Upper lobe of left lung (tissue), 6 donors: ENCODE measurements at places on chromosomes 12 and 14. TPM values are rescaled to one million over a fixed set of nuclear protein-coding genes. Genes with fewer than 3 reads are reported as not detected.

Gene TTC5
- total RNA-seq = 28.4 TPM

DNA sequence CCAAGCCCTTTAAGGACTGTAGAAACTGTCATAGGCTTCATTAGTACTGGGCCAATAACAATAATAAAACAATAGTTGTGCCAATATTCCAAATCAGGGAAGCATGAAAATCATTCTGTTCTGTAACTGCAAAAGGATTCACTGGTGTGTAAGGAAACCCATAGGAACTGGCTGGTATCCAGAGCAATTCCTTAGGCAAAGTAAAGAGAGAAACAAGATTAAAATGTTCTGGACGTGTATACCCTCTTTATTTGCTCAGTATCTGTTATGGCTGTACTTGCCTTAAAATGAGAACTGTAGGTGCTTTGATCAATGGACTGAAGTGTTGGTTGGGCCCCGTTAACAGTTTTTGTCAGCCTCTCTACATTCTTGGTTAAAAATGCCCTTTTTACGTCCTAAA, 72.4 kb upstream of the STAC3 start:
- no peak for DNase-seq

GRCh38 chr14:96104469-96105057, 65.4 kb downstream of the C14orf132 start:
- DNase-seq = peak; percentile 84

Gene SPX
- not detected for total RNA-seq

- DNase-seq = no peak
Measured at GRCh38 chr14:54771411-54772027, 131.1 kb downstream of the GCH1 start.

- no peak for DNase-seq
Measured at GRCh38 chr14:104803912-104804410, 3.1 kb downstream of the ZBTB42 start.

GRCh38 chr14:89179891-89180404, 237.1 kb downstream of the FOXN3 start:
- DNase-seq = no peak

GRCh38 chr12:25025951-25026490, 77.1 kb upstream of the BCAT1 start:
- DNase-seq = no peak

GRCh38 chr14:31230573-31230958, 23.0 kb upstream of the HECTD1 start:
- DNase-seq = no peak

GRCh38 chr12:99810718-99811593, 163.4 kb downstream of the GARIN6 start:
- DNase-seq = no peak

DNA sequence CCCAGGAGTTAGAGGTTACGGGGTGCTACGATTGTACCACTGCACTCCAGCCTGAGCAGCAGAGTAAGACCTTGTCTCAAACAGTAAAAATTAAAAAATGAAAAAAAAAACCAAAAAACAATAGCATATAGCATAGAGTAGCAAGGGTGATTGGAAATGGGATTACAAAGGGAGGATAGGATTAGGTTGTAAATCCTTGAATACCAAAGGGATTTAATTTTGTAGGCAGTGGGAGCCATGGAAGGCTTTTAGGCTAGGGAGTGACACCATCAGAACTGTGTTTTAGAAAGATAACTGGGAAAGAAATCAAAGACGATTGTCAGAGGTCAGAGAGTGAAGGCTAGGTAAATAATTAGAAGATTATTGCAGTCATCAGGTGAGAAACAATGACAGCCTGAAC, 2.8 kb upstream of the SGPP1 start:
- DNase-seq = no peak

- no peak for DNase-seq
Measured at GRCh38 chr14:20712904-20713303, 24.3 kb downstream of the ANG start.

DNA sequence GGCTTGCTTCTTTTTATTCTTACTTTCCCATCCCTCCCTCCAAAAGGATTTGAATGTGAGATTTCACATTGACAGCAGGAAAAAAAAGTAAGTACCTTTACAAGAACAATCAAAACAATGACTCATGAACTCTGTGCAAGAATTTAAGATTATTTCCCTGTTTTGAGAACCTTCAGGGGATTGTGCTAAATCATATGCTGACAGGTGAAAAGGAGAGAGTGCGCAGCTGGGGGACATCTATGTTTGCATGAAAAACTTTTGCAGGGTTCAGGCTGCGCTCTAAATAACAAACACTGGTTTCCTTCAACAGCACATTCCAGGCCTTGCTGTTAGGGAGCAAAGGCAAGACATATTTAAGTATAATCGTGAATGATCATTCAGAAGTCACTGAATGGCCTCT, 27.3 kb downstream of the RERG start:
- DNase-seq = no peak

Gene MUCL1
- not detected for total RNA-seq

- no peak for DNase-seq
Measured at GRCh38 chr12:91892081-91892855, 253.4 kb downstream of the BTG1 start.

- peak; percentile 76 for DNase-seq
Measured at GRCh38 chr12:57190037-57190436, 26.6 kb upstream of the NXPH4 start.

Gene CCDC175
- 0.14 TPM for total RNA-seq

DNA sequence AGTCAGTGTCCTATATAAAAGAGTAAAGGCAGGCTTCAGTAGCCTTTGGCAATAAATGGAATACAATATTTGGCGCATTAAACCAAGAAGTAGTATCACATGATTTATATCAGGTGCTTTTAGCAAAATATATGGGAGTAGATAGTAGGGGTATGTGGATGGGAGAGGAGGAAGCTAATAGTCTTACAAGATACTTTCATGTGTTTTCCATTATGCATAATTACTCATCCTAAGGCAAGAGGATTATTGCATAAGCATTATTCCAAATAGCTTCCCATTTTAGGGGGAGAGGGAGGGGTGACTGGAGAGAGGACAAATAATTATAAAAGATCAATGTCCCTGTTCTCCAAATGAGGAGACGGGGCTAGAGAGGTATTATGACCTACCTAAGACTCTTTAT, 104.3 kb downstream of the DUSP6 start:
- no peak for DNase-seq

Gene TAS2R43
- total RNA-seq = 2.1 TPM

Gene GALNT6
- 56.6 TPM for total RNA-seq

DNA sequence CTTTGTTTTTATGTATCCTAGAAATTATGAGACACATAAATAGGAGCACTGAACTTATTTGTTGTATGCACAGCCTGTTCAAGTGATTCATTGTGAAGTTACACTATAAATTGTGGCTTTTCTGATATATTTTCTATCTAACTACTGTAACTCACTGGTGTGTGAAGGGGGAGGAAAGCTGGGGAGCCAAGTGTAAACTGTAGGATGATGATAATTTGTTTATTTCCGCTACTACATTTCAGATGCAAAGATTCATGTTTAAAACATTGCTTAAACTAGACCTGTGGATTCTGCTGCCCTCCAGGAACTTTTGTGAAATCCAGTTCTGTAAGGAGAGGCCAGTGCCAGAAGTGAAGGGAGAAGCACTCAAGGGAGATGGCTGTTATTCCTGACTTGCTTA, 3.3 kb downstream of the TMTC2 start:
- no peak for DNase-seq

DNA sequence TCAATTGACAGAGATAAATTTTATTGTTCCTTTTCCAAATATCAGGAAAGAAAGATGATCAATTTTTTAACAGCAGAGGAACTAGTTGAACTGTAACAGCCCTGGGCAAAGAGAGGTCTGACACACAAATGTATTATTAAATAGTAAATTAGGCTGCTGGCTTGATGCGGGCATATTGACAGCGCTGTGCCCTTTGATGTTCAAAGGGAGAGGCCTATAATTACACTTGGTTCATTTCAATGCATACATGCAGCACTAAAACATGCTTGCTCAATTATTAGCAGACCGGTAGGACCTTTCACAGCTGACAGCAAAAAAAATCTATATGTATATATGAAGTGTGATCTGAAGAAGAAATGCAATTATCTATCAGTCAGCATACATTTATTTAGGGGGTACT, 219.8 kb downstream of the SLC2A13 start:
- no peak for DNase-seq

DNA sequence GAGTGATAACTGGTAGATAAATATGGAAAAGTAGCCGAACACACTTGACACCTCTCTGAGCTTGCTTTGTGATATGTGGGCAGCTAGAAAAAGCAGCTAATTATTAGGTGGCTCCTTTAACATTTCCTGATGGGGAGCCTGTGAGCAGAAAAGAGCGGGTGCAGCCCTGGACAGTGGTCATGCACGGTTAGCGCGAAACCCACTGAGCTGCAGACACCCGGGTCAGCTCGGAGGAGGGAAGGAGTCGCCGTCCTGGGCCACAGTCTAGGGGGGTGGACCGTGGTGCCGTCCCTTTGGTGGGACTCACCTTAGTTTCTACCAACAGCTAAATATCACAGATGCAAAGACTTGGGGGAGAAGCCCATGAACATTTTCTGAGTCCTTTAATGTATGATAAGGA, 6.6 kb downstream of the COA8 start:
- no peak for DNase-seq

DNA sequence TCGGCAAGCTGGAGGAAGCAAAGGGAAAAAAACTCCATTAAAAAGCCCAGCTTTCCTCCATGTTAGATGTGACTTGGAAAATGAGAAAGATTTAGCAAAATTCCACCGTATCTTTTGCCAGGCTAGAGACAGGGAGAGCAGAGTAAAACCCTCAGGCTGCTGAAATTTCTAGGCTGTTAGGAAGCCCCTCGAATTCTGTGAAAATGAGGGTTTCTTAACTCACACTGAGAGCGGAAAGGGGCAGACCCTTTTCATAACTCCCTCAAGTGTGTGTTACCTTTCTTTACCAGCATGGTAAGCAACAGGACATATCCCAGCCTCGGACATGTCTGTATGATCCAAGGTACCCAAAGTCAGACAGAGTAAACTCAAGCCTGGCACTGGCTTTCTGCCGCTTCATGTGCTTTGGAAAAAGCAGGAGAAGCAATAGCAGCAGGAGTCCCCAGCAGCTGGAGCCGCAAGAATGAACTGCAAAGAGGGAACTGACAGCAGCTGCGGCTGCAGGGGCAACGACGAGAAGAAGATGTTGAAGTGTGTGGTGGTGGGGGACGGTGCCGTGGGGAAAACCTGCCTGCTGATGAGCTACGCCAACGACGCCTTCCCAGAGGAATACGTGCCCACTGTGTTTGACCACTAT, at the start of gene RHOJ:
TSS of gene RHOJ (plus strand) at position 37 of the 637 bp plus-strand sequence. CDS start at position 464, 427 bp downstream.
- DNase-seq = no peak

Gene KRT82
- total RNA-seq = not detected

DNA sequence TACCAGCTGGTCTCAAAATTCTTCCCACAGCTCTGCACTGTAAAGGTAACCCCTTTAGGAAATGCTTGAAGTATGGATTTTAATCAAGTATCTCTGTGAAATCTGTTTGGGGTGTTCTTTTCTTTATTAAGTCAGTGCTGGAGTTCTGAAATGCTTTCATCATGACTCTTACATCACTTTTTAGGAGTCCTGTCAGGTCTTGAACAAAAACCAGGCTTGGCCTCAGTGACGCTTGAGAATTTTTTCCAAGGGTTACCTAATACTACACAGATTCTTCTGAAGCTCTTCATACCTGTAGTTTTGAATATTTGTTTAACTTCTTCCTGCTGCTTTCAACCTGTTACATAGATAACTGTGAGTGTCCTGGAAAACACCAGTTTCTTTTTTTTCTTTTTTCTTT, 47.0 kb upstream of the KCNH3 start:
- no peak for DNase-seq

DNA sequence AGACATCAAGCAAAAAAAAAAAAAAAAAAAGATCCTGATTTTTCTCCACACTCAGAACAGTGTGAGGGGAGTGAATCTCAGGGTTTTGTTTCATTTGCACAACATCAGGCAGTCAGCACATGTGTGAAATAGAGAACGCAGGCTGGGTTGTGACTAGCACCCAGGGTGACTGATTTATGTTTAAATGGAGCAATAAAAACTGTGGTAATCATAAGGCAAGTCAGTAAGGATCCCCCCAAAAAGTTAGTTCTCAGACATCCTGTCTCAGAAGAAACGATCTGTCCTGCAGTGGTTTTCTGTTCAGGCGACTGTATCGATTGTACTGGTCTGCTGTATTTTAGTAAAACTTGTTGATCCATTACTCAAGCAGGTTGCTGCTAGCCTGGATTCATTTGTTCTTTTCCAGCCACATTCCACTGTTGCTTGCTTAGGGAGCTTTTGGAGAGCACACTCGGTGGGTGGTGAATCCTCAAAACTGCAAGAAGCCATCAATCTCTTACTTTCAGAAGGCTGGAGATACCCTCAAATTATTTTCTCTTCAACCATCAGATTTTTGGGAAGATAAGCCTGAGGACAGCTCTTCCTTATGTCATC, 107.1 kb downstream of the DACT1 start:
- no peak for DNase-seq

GRCh38 chr12:102321305-102322082, 123.9 kb upstream of the PMCH start:
- DNase-seq = no peak

DNA sequence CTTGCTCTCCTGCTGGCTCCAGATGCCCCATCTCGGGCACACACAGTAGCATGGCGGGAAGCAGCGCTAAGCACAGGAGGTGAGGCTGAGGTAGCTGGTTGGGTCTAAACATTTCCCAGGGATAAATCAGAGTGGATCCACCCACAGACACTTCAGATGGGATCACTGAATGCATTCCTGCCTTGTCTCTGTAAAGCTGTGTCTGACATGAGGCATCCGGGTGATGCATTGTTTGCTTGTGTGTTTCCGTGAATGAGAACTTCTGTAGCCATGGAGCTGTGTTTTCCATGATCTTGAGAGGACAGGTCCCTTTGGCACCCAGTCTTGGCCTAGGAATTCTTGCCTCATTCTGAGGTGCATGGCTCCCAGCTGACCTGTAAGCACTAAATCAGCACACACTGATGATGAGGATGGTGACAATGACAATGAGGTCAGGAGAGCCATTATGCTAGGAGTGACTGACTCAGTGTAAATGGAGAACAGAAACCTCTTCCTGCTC, 6.7 kb upstream of the KRT75 start:
- no peak for DNase-seq

GRCh38 chr14:34243001-34243400, 219.0 kb downstream of the SPTSSA start:
- no peak for DNase-seq

- DNase-seq = peak; percentile 85
Measured at GRCh38 chr14:99231161-99231849, 40.7 kb downstream of the BCL11B start.

Gene ASIC1
- 1.4 TPM for total RNA-seq

GRCh38 chr12:13211859-13212664, 15.5 kb downstream of the EMP1 start:
- peak; percentile 42 for DNase-seq

Gene RTL1
- total RNA-seq = not detected

DNA sequence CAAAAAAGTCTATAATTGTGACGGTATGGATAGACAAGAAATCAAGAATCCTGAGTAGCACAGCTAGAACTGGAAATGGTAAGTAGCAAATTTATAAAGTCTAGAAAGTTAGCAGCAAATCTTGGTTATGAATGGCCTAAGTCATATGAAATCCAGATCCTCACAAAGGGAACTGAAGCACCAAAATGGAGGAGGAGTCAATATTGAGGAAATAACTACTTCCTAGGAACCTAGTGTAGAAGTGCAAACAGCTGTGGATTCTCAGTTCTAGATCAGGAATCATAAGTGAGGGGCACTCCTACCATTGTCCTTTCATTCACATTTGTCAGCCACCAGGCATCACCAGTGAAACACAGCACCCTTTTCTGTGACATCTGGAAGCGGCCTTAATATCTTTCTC, 202.2 kb upstream of the DCN start:
- DNase-seq = no peak
